ENCODE measurements at places on chromosomes 7 and 10.
A peak's percentile ranks its signal among the peaks of the same experiment; 100 is the strongest.

DNA sequence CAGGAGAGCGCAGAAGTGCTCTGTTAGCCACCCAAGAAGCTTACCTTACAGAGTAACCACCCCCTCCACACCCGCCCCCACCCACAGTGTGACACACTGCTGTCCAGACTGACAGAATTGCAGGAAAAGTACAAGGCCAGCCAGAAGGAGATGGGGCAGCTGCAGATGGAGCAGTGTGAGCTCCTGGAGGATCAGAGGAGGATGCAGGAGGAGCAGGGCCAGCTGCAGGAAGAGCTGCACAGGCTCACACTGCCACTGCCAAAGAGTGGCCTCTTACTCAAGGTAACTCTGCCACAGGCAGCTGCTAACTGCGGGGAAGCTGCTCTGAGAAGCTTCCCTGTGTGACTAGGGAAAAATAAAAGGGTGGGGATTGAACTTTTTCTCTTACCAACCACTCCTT, 17.6 kb downstream of the CCDC136 start:
- DNase-seq: no peak

DNA sequence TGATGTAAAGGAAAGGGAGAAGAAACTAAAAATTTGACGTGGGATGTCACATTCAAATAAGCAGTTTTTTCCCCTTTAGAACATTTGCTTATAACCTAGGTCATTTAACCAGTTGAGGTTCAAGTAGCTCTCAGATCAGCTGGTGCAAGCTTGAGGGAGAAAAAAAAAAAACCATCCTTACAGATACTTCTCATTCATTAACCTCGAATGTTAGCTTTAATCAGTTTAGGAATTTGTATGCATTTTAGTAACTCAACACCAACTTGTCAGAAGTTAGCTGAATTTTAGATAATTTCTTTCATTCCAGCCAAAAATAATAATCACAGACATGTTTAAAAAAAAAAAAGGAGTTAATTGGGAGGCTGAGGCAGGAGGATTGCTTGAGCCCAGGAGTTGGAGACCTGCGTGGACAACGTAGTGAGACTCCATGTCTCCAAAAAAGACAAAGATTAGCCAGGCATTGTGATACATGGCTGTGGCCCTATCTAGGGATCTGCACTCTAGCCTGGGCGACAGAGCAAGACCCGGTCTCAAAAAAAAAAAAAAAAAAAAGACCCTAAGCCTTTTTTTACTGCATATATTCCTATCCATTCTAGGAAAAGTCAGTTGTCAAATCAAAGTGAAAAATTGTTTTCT, 46.2 kb downstream of the BMPR1A start:
- no peak for DNase-seq

DNA sequence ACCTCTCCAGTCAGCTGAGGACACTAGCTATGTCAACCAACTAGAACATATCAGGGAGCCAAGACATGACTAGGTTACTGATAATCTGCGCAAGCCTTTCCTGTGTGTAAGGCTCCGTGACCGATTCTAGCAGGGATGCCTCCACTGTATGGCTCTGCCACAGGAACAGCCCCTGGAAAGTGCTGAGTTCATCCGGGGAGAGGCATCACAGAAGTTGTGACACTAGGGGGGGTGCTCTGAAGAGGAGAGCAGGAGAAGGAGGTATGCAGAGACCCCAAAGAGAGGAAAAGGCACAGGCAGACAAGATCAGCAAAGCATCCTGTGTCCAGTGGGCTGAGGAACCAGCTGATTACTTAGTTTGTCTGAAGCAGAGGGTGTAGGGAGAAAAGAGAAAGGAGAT, 13.5 kb downstream of the UPP1 start:
- no peak for DNase-seq

DNA sequence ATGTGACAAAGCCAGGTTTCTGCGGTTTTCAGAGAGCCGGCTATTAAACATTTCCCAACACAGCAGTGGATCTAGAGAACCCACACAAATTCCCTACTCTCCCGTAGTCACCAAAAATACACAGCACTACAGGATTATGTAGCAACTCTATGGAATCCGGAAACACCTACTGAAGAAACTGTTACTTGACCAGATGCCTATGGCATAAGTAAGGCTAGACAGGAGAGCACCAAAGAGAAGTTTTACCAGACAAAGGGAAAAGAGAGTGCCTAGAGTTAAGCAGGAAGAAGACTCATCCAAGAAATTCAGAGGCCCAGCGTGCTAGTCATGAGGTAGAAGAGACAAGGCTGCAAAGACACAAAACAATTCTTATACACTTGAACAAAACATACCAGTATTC, 321.1 kb downstream of the PARD3 start:
- no peak for DNase-seq

- DNase-seq: peak; percentile 40
Observed at GRCh38 chr7:92641921-92642511, 51.8 kb upstream of the FAM133B start.

- DNase-seq: no peak
Observed at GRCh38 chr10:75293446-75293820, 57.7 kb upstream of the COMTD1 start.

- DNase-seq: no peak
Observed at GRCh38 chr7:118152149-118152548, 31.8 kb upstream of the LSM8 start.

GRCh38 chr7:156691764-156692163, 51.2 kb downstream of the RNF32 start:
- DNase-seq: no peak

- no peak for DNase-seq
Observed at GRCh38 chr7:35781200-35781701, 19.6 kb upstream of the SEPTIN7 start.

DNA sequence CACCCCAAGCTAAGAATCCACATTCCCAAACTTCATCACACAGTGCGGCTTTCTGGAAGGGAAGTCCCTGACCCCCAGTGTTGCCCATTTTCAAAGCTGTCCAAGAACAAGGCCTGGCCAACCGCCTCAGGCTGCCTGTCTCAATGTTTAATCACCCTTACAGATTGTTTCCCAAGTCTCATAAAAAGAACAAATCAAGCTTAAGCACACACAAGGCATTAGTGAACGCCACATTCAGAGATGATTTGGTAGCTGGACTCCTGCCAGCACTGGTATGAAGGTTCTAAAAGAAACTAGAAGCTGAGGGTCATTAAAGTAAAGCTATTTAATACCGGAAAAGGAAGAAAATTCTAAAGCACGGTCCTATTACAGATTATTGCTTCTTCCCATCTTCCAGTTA, 35.6 kb downstream of the C10orf90 start:
- no peak for DNase-seq

- DNase-seq: no peak
Observed at GRCh38 chr10:125093199-125093973, 67.0 kb downstream of the CTBP2 start.

- no peak for DNase-seq
Observed at GRCh38 chr7:45687721-45688120, 113.6 kb downstream of the ADCY1 start.
